Heart right ventricle (tissue), 16 donors: ENCODE measurements at places on chromosomes 3 and 15. TPM values are rescaled to one million over a fixed set of nuclear protein-coding genes. Genes with fewer than 3 reads are reported as not detected.

CFAP44 gene
- polyA plus RNA-seq: 4.9 TPM

CCDC54 gene
- polyA plus RNA-seq: not detected

LRRC3B gene
- 0.37 TPM for polyA plus RNA-seq

GRCh38 chr3:3801494-3801841 is 2.2 kb downstream of the LRRN1 start:
- no peaks in the 10 kb centered on the region for H3K36me3 ChIP-seq
- H3K4me3 ChIP-seq: no peak overlapping the region
- peaks cover 17% of the 10 kb centered on the region for H3K4me1 ChIP-seq
- H3K27ac ChIP-seq: no peak overlapping the region
- peaks cover 74% of the 10 kb centered on the region for H3K27me3 ChIP-seq

DNA sequence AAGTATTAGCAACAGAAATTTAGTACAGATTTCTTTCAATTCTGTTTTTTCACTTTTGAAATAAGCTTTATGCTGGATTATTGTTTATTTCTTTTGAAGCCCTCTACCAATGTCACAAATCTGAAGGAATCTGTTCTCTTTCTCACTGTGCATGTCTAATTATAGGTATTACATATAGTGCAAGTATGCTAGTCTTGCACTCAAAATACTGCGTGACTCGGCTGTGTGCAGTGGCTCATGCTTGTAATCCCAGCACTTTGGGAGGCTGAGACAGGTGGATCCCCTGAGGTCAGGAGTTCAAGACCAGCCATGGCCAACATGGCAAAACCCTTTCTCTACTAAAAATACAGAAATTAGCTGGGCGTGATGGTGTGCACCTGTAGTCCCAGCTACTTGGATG is 95.8 kb upstream of the PLAAT1 start:
- H3K4me1 ChIP-seq: peaks cover 11% of the 10 kb centered on the region
- H3K36me3 ChIP-seq: no peaks in the 10 kb centered on the region
- H3K4me3 ChIP-seq: no peak overlapping the region
- peak overlapping the region; percentile 1 for H3K27ac ChIP-seq
- no peaks in the 10 kb centered on the region for H3K27me3 ChIP-seq
- DNase-seq: no peak

DNA sequence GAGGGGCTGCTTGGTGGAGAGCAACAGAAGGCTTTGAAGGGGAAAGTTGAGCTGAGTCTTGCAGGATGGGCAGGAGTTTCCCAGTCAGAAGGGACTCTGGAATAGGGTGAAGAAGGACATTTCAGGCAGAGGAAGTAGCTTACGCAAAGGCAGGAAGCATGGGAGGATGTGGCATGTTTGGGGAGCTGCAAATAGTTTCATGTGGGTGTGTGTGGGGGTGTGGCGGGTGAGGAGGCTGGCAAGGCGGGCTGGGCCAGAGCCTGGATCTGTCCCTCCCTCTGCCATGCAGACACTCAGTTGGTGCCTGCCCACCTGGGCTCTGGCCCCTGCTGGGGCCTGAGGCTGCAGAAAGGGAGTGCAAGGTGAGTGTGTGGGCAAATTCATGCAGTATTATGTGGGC is 10.4 kb downstream of the TEX264 start:
- no peaks in the 10 kb centered on the region for H3K27me3 ChIP-seq
- H3K27ac ChIP-seq: no peak overlapping the region
- H3K4me1 ChIP-seq: peaks cover 88% of the 10 kb centered on the region
- peak; percentile 51 for DNase-seq
- peaks cover 11% of the 10 kb centered on the region for H3K36me3 ChIP-seq

GRCh38 chr15:52257734-52258062 is 37.9 kb downstream of the MYO5C start:
- no peaks in the 10 kb centered on the region for H3K27me3 ChIP-seq
- H3K4me1 ChIP-seq: peaks cover 21% of the 10 kb centered on the region
- no peak overlapping the region for H3K27ac ChIP-seq
- H3K36me3 ChIP-seq: no peaks in the 10 kb centered on the region
- H3K4me3 ChIP-seq: no peak overlapping the region

DNA sequence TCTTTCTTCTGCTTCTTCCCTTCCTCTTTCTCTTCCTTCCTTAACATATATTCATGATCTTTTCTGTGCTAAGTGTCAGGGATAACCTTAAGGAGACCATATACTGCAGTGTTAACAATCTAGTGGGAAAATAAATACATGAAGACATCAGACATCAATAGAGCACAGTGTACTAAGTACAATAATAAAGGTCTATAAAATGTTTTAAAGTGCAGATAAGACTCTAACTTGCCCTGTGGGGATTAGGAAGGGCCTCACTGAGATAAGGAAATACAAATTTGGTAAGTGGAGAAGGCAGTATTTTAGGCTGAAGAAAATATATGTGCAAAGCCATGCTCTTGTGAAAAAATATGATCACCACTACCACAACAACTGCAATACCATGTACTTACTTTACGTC is 49.2 kb upstream of the NANOGP8 start:
- H3K4me3 ChIP-seq: no peak overlapping the region
- no peak for DNase-seq
- H3K36me3 ChIP-seq: no peaks in the 10 kb centered on the region
- no peak overlapping the region for H3K27ac ChIP-seq

- H3K4me1 ChIP-seq: no peaks in the 10 kb centered on the region
- DNase-seq: no peak
- H3K27ac ChIP-seq: no peak overlapping the region
- H3K36me3 ChIP-seq: no peaks in the 10 kb centered on the region
- no peak overlapping the region for H3K4me3 ChIP-seq
Measured at GRCh38 chr15:92462424-92463125, 68.9 kb downstream of the ST8SIA2 start.

GRCh38 chr15:72169921-72170611 is 27.5 kb downstream of the GRAMD2A start:
- no peaks in the 10 kb centered on the region for H3K36me3 ChIP-seq
- no peak overlapping the region for H3K4me3 ChIP-seq
- DNase-seq: no peak
- no peak overlapping the region for H3K27ac ChIP-seq
